ENCODE measurements at places on chromosomes 7 and 10.
A peak's percentile ranks its signal among the peaks of the same experiment; 100 is the strongest.

DNA sequence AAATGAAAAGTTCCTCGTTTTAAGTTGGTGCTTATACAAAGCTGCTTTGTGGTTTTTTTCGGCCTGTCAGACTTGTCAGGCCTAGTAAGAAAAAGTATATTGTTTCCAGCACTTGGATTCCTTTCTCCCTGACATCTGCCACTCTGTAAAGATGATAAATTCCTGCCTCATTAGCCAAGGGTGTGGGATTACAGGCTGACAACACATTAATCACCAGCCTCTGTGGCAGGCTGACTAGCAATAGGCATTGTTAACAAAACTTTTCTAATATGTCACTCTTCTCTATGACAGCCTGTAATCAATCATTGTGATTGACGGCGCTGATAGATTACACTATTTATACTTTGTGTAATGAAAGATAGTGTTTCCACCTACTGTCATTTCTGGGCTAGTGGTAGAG is 682.5 kb downstream of the LRMDA start:
- no peak for DNase-seq

DNA sequence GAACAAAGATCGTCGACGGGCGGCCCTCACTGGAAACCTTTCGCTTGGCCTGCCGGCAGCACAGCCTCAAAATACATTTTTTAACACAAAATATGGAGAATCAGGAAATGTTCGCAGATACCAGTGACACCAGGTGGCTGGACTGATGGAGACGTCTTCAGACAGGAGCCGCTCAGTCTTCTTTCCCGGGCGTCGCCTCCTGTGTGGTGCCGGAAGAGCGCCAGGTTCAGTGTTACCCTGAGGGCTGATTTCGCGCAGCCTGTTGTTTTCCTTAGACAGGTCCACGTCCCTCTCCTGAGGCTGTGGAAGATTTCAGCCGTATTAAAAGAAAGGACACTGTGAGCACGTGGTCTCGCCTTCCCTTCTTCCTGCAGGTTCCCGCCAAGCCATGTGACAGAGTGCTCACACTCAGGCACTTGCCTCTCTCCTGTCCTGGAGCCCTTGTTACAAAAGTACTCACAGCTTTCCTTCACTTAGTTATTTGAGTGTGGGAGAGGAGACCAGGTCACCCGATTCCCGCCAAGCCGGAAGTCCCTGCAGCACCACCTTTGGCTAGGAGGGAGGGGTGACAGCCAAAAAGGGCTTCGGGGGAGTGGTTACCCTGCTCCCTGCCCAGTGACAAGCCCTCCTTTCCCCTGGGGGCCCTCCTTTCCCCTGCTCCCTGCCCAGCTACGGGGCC is 21.7 kb upstream of the PWWP2B start:
- no peak for DNase-seq

DNA sequence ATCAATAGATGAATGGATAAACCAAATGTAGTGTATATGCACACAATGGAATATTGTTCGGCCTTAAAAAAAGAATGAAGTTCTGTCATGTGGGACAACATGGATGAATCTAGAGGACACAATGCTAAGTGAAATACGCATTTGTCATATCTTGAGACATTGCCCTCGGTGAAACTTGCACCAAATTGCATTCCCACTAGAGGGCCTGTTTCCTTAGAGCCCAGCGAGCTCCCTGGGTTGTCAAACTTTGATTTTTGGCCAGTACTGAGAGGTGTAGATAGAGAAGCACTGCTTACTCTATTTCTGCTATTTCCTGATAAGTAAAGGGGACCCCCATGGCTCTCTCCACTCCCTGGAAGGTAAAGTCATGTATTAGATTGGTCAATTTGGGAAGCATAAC is 157.1 kb downstream of the GPAM start:
- DNase-seq = no peak

DNA sequence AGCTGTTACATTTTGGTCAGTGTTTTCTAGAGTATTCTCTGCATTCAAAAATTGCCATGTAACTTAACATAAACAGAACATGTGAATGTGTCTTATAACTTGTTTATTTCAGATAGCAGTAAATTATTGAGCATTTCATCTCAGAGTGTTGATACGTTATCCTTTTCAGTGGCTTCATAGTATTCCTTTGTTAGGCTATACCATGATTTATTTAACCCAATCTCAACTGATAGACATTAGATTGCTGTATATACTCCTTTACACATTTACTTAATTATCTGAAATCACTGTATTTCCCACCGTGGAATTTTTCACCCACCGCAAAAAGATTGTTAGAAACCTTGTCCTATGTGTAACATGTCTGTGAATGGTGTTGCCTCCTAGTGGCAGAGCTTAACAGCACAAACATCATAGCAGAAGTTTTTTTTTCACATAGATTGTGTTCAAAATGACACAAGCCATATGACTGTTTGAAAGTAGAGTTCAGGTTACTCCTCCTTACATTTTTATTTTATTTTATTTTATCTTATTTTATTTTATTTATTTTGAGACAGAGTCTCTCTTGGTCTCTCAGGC is 21.4 kb downstream of the SLF2 start:
- DNase-seq = no peak

GRCh38 chr10:117819304-117819703 is 227.4 kb downstream of the RAB11FIP2 start:
- no peak for DNase-seq

DNA sequence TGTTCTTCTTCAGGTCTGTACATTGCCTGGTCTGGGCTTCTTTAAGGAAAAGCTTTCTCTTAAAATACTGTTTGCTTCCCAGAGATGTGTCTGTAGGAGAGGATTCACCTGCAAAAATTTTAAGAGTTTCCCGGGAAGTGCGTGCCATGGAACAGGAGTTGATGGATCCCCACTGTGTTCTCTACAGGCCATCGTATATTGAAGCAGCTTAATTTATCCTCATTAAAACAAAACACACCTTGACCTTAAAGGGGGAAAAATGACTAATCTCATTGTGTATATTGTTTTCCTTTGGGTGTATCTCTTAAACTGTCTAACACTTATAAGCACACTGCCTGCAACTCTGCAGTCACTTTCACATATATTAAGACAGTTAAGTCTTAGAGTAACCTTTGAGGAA is 111.4 kb downstream of the ST7 start:
- DNase-seq = no peak

DNA sequence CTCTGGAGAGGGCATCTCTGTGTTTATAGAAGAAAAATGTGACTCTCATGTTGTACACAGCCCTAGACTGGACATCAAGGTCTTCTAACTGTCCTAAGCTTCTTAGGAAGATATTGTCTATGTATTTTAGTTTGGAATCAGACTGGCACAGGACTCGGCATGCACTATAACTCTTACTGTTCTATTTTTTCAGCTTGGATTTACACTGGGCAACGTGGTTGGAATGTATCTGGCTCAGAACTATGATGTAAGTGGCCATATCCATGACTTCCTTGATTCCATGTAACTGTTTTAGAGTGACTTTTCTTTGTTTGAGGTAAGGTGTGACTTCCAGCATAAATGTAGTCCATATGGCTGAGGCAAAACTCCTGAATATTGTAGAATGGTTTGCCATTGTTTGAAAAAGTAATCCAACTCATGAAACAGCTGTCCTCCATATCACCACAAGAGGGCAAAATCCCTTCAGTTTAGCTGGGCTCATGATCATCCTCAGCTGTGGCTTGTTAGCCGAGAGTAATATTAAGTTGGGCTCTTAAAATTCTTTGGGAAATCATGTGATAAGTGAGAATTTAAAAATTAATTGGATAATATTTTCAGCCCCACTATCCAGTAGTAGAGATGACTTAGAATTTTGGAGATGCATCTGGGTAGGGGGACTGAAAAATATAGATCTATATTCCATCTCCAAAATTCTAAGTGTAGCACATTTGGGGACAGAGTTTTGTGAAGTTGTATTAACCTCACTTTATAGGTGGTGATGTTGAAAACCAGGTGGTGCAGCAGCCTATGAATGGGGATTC is 10.4 kb downstream of the STMP1 start:
- no peak for DNase-seq

GRCh38 chr10:107554333-107554732 is 389.8 kb upstream of the SORCS1 start:
- DNase-seq = no peak

GRCh38 chr7:108015740-108016139 is 12.8 kb upstream of the LAMB1 start:
- no peak for DNase-seq

DNA sequence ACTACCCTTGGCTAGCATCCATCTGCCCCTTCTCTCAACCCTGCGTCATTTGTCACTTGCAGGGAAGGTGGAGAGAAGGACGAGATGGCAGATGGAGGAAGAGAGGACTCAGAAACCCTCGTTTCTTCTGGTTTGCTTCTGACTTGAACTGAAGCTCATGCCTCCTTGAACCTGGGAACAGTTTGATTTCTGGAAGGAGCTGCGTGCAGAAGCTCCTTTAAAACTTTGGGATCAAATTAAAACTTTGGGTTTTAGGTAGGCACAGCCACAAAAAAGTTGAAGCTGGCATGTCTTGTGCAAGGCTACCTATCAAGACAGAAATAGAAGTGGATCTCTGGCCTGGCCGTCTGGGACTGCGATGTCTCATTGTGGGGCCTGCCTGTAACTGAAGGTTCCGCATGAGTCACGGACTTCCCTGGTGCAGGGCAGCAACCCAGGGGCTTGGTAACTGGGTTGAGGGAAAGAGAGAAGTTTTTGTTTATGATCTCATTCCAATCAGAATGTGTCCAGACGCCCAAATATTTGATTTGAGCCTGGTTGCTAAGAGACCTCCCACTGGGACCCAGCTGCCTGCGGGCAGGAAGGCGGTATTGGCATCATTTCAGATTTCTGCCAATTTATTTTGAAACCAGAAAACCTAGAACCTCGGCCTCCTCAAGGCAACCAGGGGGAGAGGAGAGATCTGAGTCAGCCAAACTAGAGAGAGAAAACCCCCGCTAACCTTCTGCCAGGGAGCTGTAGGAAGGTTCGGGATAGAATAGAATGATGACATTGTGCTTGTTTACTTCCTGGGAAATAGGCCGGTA is 15.8 kb upstream of the CAMK1D start:
- no peak for DNase-seq

DNA sequence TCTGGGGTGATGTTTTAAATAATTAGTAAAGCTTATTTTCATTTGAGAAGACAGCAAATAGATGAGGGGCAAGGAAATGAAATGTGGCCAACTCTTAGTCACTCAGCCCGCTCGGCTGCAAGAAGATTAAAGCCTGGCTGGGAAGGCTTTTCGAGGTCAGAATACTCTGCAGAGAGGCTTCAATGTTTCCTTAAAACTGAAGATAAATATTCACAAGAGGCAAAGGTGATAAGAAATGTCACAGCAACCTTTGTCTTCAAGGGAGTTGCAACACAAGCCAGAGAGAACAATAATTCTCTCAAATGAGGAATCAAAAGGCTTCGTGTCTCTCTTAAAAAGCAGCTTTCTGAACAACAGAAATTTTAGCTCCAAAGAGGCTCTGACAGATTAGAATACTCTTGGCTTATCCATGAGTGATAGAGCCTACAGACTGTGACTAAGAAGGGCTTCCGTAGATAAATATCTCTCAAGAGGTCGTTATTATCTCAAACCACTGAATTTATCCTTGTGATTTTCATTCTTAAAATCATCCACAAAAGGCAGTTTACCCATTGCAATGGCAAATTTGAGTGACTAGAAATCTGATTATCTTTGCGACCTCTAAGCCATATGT is 92.5 kb downstream of the KLF6 start:
- no peak for DNase-seq

DNA sequence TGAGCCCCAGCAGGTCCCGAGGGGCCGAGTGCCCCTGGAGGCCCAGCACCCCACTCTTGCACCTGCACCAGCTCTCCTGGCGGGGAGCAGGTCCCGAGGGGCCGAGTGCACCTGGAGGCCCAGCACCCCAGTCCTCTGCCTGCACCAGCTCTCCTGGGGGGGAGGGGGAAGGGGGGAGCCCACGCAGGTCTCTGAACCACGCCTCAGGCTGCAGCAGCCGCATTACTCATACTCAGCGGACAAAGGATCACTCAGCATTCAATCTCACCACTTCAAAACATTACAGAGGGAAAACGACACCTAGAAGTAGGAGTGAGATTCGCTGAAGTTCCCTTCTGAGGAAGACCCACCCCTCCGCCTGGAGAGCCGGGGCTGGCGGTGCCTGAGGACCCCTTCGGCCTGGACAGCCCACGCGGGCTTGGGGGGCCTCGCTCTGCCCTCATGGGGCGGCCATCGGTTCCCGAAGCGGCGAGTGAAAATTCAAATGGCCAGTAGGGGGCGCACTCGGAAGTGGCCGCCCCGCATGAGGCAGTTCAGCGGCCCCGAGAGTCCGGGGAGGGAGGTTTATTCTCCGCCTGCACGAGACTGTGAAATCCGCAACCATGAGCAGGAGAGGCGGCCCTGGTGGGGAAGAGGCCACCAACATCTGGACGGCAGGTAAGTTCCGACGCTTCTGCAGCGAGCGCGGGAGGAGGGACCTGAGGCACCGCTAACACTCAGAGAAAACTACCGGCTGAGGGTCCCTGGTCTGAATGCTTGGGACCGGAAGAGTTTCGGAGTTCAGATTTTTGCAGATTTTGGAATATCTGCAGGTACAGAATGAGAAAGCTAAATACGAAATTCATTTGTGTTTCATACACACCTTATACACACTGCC is 1.1 kb upstream of the GPER1 start:
- DNase-seq = peak; percentile 78

DNA sequence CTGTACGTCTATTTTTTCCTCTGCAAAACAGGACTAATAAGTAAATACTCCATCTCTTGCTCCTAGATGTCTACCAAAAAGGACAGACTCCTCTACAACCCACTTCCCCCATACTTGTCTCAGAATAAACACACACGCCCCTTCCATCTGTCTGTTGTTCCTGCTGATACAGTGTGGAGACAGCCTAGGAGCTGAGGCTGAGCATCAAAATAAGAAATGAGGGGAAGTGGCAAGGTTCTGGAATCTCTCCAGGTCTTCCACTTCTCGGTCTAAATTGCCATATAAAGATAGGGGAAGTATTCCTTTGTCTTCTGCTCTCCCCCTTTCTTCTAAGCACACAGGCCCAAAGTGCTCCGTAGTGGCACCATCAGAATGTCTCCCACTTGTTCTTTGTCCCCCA is 30.8 kb upstream of the VSIR start:
- no peak for DNase-seq

- DNase-seq = no peak
Observed at GRCh38 chr7:107482571-107482970, 12.7 kb downstream of the GPR22 start.

- no peak for DNase-seq
Observed at GRCh38 chr7:30177965-30178364, 43.2 kb downstream of the MTURN start.

DNA sequence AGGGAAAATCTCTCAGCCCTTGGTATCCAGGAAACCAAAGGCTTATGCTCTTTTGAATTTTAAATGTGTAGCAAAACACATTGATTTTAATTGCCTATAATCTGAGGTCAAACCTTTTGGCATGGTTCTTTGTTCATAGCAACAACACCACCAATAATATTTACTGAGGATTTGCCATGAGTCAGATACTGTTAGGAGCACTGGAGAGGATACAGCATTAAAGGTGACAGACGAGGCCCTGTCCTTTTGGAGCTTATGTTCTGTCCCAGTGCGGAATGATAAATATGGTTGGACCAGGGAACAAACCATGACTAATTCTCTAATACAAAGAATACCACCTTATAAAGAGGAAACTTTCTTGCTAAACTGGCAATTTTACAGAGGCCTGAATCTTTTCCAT is 176.6 kb downstream of the CTNNA3 start:
- DNase-seq = no peak

- no peak for DNase-seq
Observed at GRCh38 chr7:54201501-54201900, 340.7 kb upstream of the VSTM2A start.

- DNase-seq = no peak
Observed at GRCh38 chr10:35572583-35572982, 32.6 kb upstream of the GJD4 start.

Data from D721Med (cell line).